ENCODE measurements at places on chromosomes 12 and 14. TPM values are rescaled to one million over a fixed set of nuclear protein-coding genes. Genes with fewer than 3 reads are reported as not detected.

DNA sequence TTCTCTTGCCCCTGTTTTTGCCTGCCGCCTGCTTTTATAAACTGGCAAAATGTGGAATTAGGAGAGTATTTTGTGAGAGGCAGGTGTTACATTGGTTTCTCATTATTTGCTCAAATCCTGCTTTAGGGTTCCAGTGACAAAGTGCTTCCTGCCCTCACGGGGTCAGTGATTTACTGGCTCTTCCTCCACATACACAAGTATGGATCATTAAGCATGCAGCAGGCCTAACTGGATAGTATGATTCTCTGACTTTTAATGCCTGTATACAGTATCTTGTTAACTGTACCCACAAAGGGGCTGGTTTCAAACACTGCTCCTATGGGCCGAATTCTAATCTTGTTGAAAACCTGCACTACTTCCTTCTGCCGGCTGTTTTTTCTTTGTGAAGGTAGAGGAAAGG lies 63.2 kb downstream of the PTCSC3 start:
- no peak for DNase-seq

- DNase-seq, result no peak
Measured at GRCh38 chr12:80299219-80299618, 144.8 kb upstream of the PTPRQ start.

IL26 gene
- not detected for total RNA-seq

DNA sequence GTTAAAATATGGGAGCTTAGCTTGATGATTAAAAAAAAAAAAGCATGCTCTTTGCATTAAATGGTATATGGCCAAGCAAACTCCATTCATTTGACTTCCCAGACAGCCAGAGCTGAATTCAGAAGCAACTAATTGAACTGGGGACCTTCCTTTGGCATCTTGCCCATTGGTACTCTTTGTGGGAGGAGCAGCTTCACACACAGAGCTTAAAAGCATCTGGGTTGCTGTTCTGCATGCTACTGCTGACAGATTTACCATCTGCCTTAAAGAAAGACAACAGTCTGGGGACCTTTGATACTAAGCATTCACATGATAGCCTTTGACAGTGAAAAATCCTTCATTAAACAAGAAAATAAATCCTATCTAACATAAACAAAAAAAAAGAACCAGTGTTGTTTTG lies 977.9 kb downstream of the TMTC2 start:
- no peak for DNase-seq

ACOT6 gene
- total RNA-seq, result not detected

All from Panc1 (cell line).